ENCODE measurements at places on chromosomes 7 and 10.

DNA sequence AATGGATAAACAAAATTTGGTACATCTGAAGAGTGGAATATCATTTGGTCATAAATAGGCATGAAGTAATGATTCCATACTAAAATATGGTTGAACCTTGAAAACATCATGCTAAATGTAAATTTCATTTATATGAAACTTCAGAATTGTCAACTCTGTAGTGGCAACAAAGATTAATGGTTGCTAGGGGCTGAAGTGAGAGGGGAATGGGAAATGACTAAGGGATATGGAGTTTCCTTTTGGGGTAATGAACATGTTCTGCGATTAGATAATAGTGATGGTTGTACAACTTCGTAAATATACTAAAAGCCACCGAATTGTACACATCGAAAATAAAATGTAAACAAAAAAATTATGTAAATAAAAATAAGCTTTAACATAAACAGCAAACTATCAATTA is 384.1 kb upstream of the STEAP1 start:
- DNase-seq = no peak

DNA sequence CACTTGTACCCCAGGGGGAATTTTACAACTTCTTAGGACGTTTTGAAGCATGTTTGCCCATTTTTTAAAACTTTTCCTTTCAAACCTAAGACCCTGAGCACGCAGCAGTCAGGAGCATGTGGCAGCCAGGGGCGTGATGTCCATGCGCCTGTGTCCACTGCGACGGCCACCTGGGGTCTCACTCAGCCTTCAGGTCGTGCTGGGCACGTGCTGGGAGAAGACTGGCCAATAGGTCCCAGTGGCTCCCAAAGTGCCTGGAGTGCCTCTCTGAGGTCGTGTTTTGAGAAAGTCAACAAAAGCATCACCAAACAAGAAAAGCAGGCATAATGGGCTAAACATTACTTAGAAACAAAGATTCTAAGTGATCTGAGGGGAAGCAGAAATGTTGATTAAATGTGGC is 14.8 kb downstream of the LRRC27 start:
- DNase-seq = no peak

- no peak for DNase-seq
Observed at GRCh38 chr7:111586711-111587409, 24.6 kb upstream of the IMMP2L start.

GRCh38 chr10:114547514-114547913 is 110.6 kb downstream of the ABLIM1 start:
- DNase-seq = no peak

GRCh38 chr10:111204838-111205237 is 128.0 kb downstream of the ADRA2A start:
- no peak for DNase-seq

DNA sequence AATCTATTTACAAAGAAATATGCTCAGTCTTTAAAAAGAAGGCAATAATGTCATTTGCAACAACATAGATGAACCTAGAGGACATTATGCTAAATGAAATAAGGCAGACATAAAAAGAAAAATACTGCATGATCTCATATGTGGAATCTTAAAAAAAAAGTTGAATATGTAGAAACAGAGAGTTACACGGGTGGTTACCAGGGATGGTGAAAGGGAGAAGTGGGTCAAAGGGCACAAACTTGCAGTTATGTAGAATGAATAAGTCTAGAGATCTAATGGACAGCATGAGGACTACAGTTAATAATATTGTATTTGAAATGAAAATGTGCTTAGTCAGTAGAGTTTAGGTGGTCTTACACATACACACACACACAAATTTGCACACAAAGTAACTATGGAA is 88.2 kb upstream of the CCDC71L start:
- DNase-seq = no peak

- peak; percentile 47 for DNase-seq
Observed at GRCh38 chr10:33570495-33570894, 236.0 kb upstream of the NRP1 start.

DNA sequence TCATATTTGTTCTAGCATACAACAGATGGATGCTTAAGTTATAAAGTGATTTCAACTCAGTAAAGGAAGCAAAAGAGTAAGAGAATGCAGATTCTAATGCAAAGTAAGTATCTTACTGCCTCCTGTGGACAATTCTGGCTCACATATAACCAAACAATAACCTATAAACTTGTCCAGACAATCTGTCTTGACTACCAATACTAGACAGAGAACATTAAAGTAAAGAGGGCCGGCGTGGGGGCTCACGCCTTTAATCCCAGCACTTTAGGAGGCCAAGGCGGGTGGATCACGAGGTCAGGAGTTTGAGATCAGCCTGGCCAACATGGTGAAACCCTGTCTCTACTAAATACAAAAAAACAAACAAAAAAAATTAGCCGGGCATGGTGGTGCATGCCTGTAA is 329.3 kb downstream of the CACNA2D1 start:
- no peak for DNase-seq

DNA sequence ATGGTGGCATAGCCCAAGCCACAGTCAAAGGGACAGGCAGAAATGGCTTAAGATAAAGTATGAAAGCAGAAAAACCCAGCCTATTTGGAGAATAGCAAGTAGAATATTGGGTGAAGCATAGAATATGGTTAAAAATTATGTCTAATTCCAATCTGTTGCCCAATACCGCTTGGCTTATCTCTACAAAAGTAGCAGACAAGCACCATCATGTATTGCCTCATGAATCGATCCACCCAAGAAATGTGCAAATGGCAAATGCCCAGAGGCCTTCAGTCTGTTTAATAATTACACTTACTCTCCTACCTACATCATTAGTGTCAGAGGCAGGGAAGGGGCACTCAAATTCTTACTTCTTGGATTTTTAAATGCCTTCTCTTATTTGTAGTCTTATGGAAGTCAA is 130.9 kb upstream of the ADAM12 start:
- DNase-seq = no peak

DNA sequence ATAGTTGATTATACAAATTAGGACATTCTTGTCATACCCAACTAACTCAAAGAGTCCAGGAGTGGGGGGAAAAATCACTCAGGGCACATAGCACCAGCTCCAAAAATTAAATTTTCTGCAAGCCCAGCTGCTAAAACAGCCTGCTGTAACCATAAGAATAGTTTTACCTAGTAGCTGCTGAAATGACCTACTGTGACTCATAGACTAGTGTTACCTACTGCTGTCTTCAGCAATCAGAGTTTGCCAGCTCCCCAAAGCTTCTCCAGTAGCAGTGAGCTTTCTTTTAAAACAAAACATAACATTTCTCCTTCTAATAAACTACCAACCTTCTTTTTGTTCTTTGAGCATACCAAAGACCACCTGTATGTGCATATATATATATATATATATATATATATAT is 4.2 kb upstream of the ARHGAP12 start:
- no peak for DNase-seq

DNA sequence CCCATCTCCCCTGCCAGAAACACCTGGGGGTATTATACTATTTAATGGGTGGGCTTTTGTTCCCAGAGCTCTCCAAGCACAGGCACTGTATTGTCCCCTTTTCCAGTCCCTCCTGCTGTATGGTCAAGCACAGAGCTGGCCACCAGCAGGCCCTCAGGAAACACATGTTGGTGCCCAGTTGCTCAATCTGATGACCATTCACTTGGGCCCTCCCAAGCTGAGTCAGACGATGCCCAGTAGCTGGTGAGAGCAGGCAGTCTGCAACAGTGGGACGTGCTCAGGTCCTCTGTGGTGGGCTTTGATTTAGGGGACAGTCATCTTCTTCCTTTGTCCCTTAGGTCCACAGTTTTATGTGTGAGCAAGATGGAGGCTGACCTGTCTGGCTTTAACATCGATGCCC is 11.8 kb downstream of the SFXN2 start:
- DNase-seq = no peak

DNA sequence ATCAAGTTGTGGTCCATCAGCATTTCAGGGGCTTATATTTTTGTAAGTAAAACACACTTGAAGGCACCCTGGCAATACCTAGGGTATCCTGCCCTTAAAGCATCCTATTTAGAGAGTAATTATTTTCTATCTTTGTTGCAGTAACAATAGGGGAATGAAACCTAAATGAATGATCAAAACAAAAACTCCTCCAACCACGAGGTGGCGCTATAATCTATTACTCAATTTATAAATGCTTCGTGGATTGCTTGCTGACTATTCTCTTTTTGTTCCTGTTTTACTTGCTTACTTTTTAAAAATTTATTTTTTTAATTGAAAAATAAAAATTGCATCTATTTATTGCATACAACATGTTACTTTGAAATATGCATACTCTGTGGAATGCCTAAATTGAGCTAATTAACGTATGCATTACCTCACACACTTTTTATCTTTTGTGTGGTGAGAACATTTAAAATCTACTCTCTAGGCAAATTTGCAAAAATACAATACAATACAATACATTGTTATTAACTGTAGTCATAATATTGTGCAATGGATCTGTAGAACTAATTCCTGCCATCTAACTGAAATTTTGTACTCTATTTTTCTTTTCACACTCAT is 147.7 kb upstream of the BMPER start:
- DNase-seq = peak; percentile 19

- no peak for DNase-seq
Observed at GRCh38 chr7:55127622-55128081, 108.8 kb downstream of the EGFR start.

DNA sequence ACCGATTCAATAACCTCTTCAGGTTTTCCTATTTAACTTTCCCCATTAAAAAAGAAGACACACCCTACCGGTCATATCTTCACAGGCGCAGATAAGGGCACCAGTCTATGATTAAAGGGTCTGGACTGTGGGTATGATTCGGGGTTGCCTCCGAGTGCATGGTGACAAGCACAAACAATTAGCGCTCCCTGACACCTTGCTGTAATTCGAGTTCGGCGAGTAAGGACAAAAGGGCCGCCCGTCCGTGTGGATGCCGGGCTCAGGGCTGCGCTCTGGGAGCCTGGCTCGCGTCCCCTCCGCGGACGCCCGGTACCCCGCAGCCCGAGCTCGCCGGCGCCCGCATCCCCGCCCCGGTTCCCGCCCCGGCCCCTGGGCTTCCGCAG is 111.9 kb upstream of the RHEB start:
- DNase-seq = no peak

DNA sequence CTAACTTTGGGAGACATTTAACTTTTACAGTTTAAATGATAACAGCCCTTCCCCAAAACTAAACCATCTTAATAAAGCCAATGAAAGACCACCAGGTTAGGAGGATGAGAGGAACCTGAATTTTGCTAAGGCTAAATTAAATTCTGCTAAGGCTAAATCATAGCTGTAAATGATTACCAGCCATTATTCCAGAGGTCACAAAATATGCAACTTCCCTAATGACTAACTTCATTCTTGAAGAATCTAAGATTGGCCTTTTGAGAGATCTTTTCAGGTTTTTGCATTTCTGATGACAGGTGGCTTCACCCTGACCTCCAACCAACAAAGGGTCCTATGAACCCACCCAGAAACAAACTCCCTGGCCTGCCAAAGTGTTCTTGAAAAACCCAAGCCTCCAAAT is 373.3 kb downstream of the IPMK start:
- no peak for DNase-seq

DNA sequence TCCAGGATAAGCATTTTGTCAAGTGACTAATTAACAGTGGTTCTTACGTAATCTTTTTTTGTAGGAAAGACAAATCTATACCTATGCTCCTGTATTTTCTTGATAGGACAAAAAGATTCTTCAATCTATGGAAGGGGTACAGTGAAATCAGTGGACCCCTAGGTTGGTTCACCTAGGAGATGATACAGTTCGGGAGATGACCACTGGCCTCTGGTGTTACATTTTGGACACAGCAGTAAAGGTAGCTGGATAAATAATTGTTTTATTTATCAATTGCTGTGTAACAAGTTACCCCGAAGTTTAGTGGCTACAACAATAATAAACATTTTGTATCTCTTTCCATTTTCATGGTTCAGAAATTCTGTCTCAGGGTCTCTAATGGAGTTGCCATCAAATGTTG is 288.2 kb upstream of the MAGI2 start:
- no peak for DNase-seq

DNA sequence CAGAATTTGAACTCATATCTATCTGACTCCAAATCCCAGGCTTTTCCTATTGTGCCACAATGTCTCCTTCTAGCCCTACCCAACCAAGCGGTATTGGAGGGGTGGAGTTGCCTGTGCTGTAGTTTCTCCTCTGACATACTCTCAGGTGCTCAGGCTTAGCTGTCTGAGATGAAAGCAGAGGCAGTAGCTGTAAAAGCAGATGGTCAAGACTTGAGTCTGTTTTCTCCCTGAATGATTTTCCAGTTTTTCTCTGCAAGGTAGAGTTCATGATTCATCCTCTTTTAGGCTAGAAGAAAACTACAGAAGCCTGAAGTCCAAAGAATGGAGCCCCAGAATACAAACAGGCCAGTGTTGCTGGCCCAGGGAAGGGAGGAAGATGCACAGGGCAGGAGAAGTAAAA is 130.0 kb downstream of the PDE1C start:
- DNase-seq = no peak

GRCh38 chr10:97849103-97849686 is 448 bp upstream of the GOLGA7B start:
- DNase-seq = no peak

GRCh38 chr10:125015356-125015944 is 73.5 kb downstream of the ZRANB1 start:
- no peak for DNase-seq

GRCh38 chr7:142798451-142799436 is 28.0 kb downstream of the PRSS2 start:
- DNase-seq = no peak

- peak; percentile 65 for DNase-seq
Observed at GRCh38 chr7:139451638-139452037, 31.8 kb downstream of the KLRG2 start.

DNA sequence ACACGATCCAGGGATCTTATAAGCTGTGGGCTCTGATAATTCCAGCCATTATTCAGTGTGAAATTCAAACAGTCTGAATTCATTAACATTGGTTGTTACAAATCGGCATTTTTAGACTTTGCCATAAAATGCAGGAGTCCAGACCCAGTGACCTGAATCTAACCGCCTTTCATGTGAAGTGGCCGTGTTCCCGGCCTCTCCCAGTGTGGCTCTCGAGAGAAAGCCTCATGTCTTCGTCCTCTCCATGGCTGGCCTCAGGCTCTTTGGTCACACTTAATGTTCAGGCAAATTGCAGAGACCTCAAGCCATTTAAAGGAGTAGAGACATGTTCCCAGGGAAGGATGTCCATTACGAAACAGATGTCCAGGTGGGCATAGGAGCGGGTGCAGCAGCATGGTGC is 59.3 kb downstream of the CTBP2 start:
- no peak for DNase-seq

- DNase-seq = no peak
Observed at GRCh38 chr7:50497968-50498367, 47.8 kb upstream of the FIGNL1 start.

DNA sequence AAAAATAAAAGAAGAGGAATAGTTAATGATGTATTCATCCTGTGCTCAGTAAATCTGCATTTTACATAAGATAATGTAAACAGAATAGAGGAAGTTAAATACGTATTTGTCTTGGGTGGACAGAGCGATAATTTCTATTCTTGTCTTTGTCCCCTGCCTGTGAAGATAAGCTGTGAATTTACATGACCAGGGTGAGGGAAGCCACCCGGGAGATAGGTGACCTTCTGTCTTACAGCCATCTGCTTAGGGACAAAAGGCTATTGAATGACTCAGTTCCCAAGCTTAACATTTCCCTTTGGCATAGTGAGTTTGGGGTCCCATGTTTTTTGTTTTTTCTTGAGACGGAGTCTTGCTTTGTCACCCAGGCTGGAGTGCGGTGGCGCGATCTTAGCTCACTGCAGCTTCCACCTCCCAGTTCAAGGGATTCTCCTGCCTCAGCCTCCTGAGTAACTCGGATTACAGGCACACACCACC is 88.7 kb upstream of the KCTD7 start:
- no peak for DNase-seq
